Body of pancreas (tissue), 4 donors: ENCODE measurements at places on chromosomes 4 and X. TPM values are rescaled to one million over a fixed set of nuclear protein-coding genes. Genes with fewer than 3 reads are reported as not detected.

Gene CHST7
- 7.0 TPM for total RNA-seq

Gene PRKG2
- 2.9 TPM for total RNA-seq

Gene CDS1
- total RNA-seq, result 5.9 TPM

Gene FGFBP1
- total RNA-seq, result not detected

Gene NPY1R
- 4.9 TPM for total RNA-seq

Gene GLRA2
- not detected for total RNA-seq

Gene ZNF630
- 4.2 TPM for total RNA-seq

Gene MMRN1
- 8.2 TPM for total RNA-seq

Gene LRP2BP
- total RNA-seq, result 2.1 TPM
